Pancreas (tissue), 10 donors: ENCODE measurements at places on chromosomes 2 and 18. TPM values are rescaled to one million over a fixed set of nuclear protein-coding genes. Genes with fewer than 3 reads are reported as not detected.

The STAT4 gene
- 2.4 TPM for total RNA-seq

GRCh38 chr18:23384778-23385736 lies 68.0 kb upstream of the RIOK3 start:
- no peaks in the 10 kb centered on the region for H3K36me3 ChIP-seq
- H3K27ac ChIP-seq, result no peak overlapping the region
- DNase-seq, result no peak
- H3K4me1 ChIP-seq, result no peaks in the 10 kb centered on the region
- no peak overlapping the region for H3K4me3 ChIP-seq

GRCh38 chr2:114119862-114120261 lies 230.0 kb downstream of the ACTR3 start:
- H3K27me3 ChIP-seq, result no peaks in the 10 kb centered on the region
- DNase-seq, result no peak
- no peaks in the 10 kb centered on the region for H3K36me3 ChIP-seq

The VWA3B gene
- not detected for total RNA-seq

- no peak for DNase-seq
- H3K27me3 ChIP-seq, result no peaks in the 10 kb centered on the region
- no peaks in the 10 kb centered on the region for H3K36me3 ChIP-seq
- peaks cover 15% of the 10 kb centered on the region for H3K4me1 ChIP-seq
These were observed 10.8 kb downstream of the AGAP1 start for GRCh38 chr2:235504441-235505180.

GRCh38 chr18:46166261-46166970 lies 62.2 kb downstream of the HAUS1 start:
- H3K4me3 ChIP-seq, result no peak overlapping the region
- no peak for DNase-seq
- H3K36me3 ChIP-seq, result no peaks in the 10 kb centered on the region
- no peak overlapping the region for H3K27ac ChIP-seq
- H3K4me1 ChIP-seq, result no peaks in the 10 kb centered on the region

DNA sequence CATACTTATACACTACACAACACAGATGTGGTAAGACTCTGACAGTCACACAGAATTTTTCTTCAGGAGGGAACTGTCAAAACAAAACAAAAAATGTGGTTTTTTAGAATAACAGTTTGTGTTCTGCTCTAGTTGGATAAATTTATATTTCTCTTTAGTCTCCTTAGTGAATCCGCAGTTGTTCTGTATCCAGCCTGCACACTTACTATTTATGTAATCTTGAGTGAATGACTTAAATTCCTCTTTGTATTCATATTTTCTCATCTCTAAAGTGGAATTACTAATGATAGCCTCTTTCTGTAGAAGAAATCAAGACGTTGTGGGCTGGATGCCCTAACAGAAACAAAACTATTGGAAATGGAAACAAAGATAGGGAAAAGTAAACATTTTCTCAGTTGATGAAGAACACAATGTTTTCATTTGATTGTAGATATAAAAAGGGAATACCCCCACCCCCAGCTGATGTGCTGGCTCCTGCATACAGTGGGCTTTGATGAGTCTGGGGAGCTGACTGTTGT lies 375.2 kb downstream of the TRIB2 start:
- no peak for DNase-seq
- H3K36me3 ChIP-seq, result no peaks in the 10 kb centered on the region
- H3K27me3 ChIP-seq, result no peaks in the 10 kb centered on the region
- H3K27ac ChIP-seq, result no peak overlapping the region

GRCh38 chr2:122322815-122323214 lies 567.4 kb downstream of the TSN start:
- H3K27me3 ChIP-seq, result no peaks in the 10 kb centered on the region
- no peaks in the 10 kb centered on the region for H3K4me1 ChIP-seq

The TFCP2L1 gene
- 4.3 TPM for total RNA-seq

- no peaks in the 10 kb centered on the region for H3K27me3 ChIP-seq
- H3K36me3 ChIP-seq, result peaks cover 6% of the 10 kb centered on the region
- no peak overlapping the region for H3K27ac ChIP-seq
These were observed 83.1 kb downstream of the KLF7 start for GRCh38 chr2:207082619-207083018.

DNA sequence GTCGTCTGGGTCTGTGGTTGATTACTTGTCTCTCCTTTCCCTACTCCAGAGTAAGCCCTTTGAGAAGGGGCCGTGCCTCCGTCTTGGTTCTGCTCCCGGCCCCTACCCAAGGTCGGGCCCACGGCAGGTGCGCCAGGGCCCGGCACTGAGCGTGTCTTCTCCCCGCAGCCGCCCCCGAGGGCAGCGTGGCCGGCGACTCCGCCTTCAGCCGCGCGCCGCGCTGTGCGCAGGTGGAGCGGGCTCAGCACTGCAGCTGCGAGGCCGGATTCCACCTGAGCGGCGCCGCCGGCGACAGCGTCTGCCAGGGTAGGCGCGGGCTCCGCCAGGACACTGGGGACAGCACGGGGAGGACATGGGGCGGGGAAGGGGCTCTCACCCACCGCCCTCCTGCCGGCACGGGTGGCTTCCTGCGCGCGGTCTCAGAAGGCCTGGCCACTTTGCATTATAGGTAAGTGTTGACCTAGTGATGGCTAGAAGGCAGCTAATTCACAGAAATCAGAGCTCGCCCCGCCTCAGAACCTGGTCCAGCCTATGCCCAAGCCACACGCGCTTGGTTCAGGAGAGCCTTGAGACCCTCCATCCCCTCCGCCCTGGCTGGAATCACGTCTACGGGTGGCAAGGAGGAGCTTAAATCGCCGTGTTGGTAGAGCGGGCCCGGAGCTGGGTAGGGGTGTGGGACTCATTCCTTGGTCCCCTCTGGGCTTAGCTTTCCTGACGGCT lies 43.5 kb downstream of the FBLN7 start:
- H3K36me3 ChIP-seq, result no peaks in the 10 kb centered on the region
- H3K27me3 ChIP-seq, result no peaks in the 10 kb centered on the region
- no peak overlapping the region for H3K4me3 ChIP-seq
- H3K27ac ChIP-seq, result no peak overlapping the region

GRCh38 chr2:102837626-102838198 lies 75.9 kb downstream of the TMEM182 start:
- no peaks in the 10 kb centered on the region for H3K4me1 ChIP-seq
- no peak for DNase-seq
- no peak overlapping the region for H3K4me3 ChIP-seq
- H3K27ac ChIP-seq, result no peak overlapping the region
- H3K27me3 ChIP-seq, result no peaks in the 10 kb centered on the region

DNA sequence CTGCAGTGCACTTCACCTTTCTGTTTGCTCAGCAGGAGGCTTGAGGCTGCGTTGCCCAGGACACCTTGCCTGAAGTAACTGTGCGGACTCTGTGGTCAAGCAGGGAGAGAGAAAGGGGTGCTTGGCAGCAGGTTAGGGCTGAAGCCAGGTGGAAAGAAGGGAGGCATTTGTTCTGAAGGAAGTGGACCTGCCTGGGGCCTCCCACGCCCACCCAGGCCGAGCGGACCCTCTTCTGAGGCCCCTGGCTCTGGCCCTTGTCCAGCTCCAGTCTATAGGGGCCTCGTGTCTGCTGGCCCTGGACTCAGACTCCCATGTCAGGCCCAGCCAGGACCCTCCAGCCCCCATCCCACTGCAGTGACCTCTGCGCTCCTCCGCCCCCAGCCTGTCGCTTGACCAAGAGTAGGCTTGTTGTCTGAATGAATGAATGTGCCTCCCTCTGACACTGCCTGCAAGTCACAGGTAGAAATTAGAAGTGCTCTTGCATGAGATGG lies 2.5 kb downstream of the SNED1 start:
- H3K27me3 ChIP-seq, result no peaks in the 10 kb centered on the region
- no peaks in the 10 kb centered on the region for H3K36me3 ChIP-seq
- H3K27ac ChIP-seq, result no peak overlapping the region
- peaks cover 13% of the 10 kb centered on the region for H3K4me1 ChIP-seq

The GATA6 gene
- 20.2 TPM for total RNA-seq

- no peaks in the 10 kb centered on the region for H3K4me1 ChIP-seq
- peaks cover 10% of the 10 kb centered on the region for H3K36me3 ChIP-seq
- no peak overlapping the region for H3K27ac ChIP-seq
- H3K4me3 ChIP-seq, result no peak overlapping the region
These were observed 1.1 kb upstream of the PREB start for GRCh38 chr2:27135478-27135955.

The GCG gene
- total RNA-seq, result 190 TPM

DNA sequence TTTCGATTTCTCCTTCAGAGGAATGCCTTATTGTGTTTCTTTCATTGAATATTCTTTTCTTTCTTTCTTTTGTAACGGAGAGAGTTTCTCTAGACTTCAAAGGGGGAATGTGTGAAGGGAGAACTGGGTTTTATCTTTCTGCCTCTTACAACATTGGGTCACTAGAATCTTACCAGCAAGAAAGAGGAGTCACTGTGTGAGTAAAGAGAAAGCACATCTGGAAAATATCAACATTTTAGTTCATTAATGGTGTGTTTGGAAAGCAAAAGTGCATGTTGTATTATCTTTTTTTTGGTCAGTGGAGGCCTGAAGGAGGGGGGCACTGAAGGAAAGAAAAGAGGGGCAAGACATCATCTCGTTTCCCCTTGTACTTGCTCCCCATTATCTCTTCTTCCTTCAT lies 86.6 kb upstream of the THOC1 start:
- H3K4me1 ChIP-seq, result no peaks in the 10 kb centered on the region
- H3K4me3 ChIP-seq, result no peak overlapping the region
- no peaks in the 10 kb centered on the region for H3K27me3 ChIP-seq
- no peak overlapping the region for H3K27ac ChIP-seq
- DNase-seq, result no peak
- H3K36me3 ChIP-seq, result no peaks in the 10 kb centered on the region

GRCh38 chr2:42847596-42848151 lies 55.3 kb upstream of the HAAO start:
- no peak for DNase-seq
- no peaks in the 10 kb centered on the region for H3K27me3 ChIP-seq
- H3K4me3 ChIP-seq, result no peak overlapping the region
- H3K36me3 ChIP-seq, result no peaks in the 10 kb centered on the region

DNA sequence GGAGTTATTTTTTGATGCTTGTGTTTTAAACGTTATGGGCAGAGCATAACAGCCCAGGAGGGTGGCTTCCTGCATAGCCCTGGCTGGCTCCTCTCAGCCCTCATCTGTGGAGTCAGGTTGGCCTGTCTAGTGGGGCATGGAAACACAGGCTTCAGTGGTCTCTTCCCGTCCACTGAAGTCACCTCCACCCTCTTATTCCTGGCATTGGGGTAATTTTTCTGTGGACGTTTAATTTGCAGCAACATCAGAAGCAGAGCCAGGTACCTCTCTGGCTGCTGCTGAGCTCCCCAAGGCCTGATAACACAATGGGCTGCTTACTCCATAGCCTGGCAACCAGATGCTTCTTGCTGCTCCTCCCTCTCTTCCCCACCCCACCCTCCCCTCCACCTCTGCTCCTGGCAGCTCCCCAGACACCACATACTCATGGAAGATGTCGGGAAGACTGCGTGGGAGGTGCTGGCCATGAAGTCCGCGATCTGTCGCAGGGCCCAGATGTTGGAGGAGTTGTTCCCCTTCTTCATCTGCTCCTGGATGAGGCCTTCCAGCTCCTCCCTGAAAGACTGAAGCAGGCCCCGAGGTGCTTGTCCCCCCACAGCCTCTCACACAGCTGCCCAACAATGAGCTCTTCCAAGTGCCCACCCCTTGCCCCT lies 64.0 kb downstream of the ADD2 start:
- no peak for DNase-seq
- H3K27ac ChIP-seq, result no peak overlapping the region
- no peaks in the 10 kb centered on the region for H3K27me3 ChIP-seq
- H3K4me3 ChIP-seq, result no peak overlapping the region

The PLEK gene
- total RNA-seq, result 0.28 TPM

The CCDC121 gene
- total RNA-seq, result 1.6 TPM

DNA sequence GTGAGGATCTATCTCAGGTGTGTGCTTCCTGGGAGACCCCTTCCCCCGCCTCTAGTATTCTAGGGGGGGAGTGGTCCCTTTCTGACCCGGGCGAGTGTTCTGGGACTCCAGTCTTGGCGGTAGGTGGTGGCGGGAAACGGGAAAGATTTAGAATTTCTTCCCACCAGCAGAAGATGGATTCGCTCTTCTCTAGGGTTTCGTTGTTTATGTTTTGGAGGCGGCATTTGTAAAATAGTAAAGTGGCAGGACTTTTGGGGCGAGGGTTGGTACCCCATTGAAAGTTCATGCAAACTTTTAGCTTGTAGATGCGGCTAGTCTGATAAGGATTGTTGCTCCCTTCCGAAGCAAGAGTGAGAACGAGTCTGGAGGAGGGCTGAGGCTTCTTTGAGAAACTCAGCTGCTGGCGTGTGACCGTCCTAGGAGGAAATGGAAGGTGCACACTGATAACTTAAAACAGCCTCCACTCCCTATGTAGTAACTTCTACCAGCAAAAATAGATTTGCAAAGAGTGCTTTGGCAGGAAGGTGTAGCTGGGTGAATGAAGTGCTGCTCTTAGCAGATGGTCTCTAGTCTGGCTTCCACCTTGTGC lies 412 bp downstream of the GPD2 start:
- peaks cover 19% of the 10 kb centered on the region for H3K4me1 ChIP-seq
- DNase-seq, result peak; percentile 32
- H3K36me3 ChIP-seq, result no peaks in the 10 kb centered on the region
- H3K4me3 ChIP-seq, result peak overlapping the region; percentile 75

GRCh38 chr18:60466677-60467076 lies 94.1 kb upstream of the MC4R start:
- H3K4me1 ChIP-seq, result no peaks in the 10 kb centered on the region
- no peaks in the 10 kb centered on the region for H3K27me3 ChIP-seq
- no peak overlapping the region for H3K27ac ChIP-seq
- no peak overlapping the region for H3K4me3 ChIP-seq
- DNase-seq, result no peak
- no peaks in the 10 kb centered on the region for H3K36me3 ChIP-seq

The VAMP8 gene
- total RNA-seq, result 71.7 TPM

The ADGRF3 gene
- 0.74 TPM for total RNA-seq

- H3K36me3 ChIP-seq, result no peaks in the 10 kb centered on the region
- H3K4me3 ChIP-seq, result no peak overlapping the region
- peak overlapping the region; percentile 92 for H3K27ac ChIP-seq
- peak; percentile 85 for DNase-seq
These were observed 179.8 kb downstream of the NEDD4L start for GRCh38 chr18:58223717-58224424.

DNA sequence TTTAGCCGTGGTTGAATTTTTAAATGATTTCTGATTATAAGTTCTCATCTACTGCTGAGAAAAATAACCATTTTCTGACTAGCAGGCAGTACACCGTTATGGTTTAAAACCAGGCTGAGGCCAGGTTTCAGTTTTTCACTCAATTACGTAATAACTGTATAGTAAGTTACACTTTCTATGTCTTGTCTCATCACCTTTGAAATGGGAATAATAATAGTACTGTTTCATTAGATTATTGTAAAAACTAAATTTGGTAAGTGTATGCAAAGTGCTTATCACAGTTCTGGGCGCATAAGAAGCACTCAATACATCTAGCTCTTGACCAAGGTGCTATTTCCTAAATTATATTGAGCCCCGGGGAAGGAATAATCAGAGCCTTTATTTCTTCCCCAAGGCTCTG lies 76.8 kb downstream of the LIMS1 start:
- H3K27me3 ChIP-seq, result no peaks in the 10 kb centered on the region
- peaks cover 8% of the 10 kb centered on the region for H3K4me1 ChIP-seq
- no peak overlapping the region for H3K4me3 ChIP-seq
